Sigmoid colon (tissue), 7 donors: ENCODE measurements at places on chromosomes 16 and 17. TPM values are rescaled to one million over a fixed set of nuclear protein-coding genes. Genes with fewer than 3 reads are reported as not detected.

Gene TSPAN10
- total RNA-seq = 0.68 TPM

GRCh38 chr17:4949321-4950074 is 1.2 kb upstream of the PFN1 start:
- peak overlapping the region; percentile 80 for H3K4me3 ChIP-seq
- H3K27ac ChIP-seq = peak overlapping the region; percentile 100
- no peaks in the 10 kb centered on the region for H3K27me3 ChIP-seq
- H3K36me3 ChIP-seq = peaks cover 23% of the 10 kb centered on the region

GRCh38 chr16:54118846-54119245 is 167.7 kb downstream of the IRX3 start:
- H3K4me3 ChIP-seq = no peak overlapping the region
- H3K36me3 ChIP-seq = peaks cover 8% of the 10 kb centered on the region
- no peaks in the 10 kb centered on the region for H3K27me3 ChIP-seq
- H3K27ac ChIP-seq = no peak overlapping the region

Gene CD300H
- not detected for total RNA-seq

DNA sequence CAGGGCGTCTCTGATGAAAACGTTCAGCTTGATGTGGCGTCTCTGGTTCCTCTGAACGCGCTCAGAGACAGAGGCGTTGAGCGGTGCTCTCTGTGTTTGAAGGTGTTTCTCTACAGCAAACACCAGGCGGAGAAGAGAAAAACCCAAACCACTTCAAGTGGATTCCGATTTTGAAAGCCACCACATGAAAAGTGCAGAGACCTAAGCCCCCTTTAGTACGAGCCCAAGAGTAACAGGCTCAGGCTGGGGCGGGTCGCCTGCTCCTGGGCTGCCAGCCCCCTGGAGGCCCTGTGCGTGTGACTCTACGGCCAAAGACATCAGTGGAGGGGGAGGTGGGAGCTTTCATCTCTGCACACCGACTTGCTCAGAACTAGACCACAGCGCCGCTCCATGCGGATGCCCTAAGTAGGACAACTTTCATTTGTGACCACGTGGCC is 328.4 kb downstream of the MAF start:
- no peak overlapping the region for H3K4me3 ChIP-seq
- no peaks in the 10 kb centered on the region for H3K27me3 ChIP-seq
- H3K36me3 ChIP-seq = no peaks in the 10 kb centered on the region
- no peak overlapping the region for H3K27ac ChIP-seq
- DNase-seq = no peak
- H3K4me1 ChIP-seq = no peaks in the 10 kb centered on the region

DNA sequence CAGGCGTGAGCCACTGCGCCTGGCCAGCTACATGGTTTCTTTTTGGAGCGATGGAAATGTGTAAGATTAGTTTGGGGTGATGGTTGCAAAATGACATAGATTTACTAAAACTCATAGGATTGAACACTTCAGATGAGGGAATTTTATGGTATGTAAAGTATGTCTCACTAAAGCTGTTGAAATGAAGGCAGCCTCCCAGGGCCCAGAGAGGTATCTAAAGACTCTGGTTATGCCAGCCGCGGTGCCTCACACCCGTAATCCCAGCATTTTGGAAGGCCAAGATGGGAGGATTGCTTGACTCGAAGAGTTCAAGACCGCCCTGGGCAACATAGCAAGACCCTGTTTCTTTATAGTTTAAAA is 254.9 kb downstream of the PARN start:
- H3K27ac ChIP-seq = no peak overlapping the region
- no peaks in the 10 kb centered on the region for H3K27me3 ChIP-seq
- H3K4me1 ChIP-seq = no peaks in the 10 kb centered on the region
- H3K4me3 ChIP-seq = no peak overlapping the region

GRCh38 chr17:55334285-55334684 is 69.5 kb downstream of the HLF start:
- no peaks in the 10 kb centered on the region for H3K4me1 ChIP-seq
- no peaks in the 10 kb centered on the region for H3K36me3 ChIP-seq
- no peak overlapping the region for H3K4me3 ChIP-seq
- no peak for DNase-seq

Gene KRTAP9-2
- not detected for total RNA-seq
